ENCODE measurements at places on chromosomes 11 and 22.

DNA sequence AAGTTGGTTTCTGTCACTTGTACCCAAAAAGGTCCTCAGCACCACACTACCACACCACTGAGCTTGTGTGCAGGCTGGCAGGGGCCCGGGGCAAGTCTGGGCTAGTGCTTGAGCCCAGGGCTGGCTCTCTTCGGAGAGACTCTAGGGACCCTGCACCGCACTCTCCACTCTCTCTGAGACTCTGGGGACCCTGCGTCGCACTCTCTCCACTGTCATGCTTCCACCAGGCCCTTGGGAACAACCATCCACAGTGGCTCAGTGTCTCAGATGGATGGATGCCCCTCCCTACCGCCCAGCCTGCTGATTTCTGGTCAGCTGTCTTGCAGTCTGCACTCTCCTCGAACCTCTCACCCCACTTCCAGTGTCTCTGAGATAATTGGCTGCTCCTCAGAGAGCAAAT lies 2.0 kb upstream of the SBF1 start:
- no peak for DNase-seq

DNA sequence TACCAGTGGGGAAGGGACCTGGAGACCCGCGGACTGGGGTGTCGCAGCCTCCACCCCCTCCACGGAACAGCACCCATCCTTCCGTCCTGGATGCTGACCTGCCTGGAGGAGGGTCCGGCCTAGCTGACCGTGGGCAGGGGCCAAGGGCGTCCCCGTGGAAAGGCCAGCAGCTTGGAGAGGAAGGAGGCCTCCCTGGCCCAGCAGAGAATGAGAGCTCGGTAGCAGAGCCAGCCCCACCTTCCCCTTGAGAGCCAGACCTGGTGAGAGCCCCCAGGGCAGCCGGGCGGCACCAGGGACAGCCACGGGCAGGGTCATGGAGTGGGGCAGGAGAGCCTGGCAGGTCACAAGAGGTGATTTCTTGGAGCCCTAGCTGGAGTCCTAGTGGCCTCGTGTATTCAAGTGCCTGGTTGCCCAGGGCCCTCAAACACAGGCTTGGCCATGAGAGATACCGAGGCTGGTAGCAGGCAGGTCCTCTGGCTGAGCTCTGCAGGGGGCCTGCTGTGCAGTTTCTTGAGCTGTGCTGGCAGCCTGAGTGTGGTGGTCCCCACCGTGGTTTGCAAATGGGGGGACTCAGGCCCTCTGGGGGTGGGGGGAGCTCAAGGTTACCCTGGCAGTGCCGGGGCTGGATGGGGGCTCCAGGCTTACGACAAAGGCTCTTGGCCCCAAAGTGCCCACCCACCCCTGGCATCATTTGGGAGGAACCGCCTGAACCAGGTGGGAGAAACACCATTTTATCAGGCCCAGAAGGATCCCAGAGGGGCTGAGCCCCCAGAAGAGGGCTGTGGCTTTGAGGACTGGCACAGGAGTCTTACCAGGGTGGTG lies 7.6 kb downstream of the TSPAN32 start:
- DNase-seq: no peak

DNA sequence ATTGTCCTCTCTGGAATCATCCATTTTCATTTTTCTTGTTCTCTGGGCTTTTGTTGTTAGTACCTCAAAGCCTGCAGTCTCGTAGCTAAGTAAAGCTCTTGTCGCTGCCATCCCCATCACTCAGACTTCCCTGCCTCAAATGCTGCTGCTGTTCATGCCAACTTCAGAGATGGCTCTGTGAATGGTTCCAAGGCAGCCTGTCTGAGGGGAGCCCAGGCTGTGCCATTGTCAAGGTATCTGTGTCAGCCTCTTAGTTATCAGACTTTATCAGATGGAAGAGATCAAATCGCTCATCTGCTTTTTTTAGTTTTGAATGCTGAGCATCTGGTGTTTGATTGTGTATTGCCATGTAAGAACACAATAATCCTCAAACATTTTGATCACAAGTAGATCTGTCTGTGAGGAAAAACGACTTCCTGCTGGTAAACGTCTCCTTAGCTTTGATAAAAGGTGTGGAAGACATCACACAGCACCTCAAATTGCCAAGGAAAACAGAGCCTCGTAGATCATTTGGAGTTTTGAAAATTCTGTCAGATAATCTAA lies 304.2 kb upstream of the ZC3H12C start:
- no peak for DNase-seq

- no peak for DNase-seq
Measured at GRCh38 chr11:107821199-107821927, 37.2 kb downstream of the SLC35F2 start.

DNA sequence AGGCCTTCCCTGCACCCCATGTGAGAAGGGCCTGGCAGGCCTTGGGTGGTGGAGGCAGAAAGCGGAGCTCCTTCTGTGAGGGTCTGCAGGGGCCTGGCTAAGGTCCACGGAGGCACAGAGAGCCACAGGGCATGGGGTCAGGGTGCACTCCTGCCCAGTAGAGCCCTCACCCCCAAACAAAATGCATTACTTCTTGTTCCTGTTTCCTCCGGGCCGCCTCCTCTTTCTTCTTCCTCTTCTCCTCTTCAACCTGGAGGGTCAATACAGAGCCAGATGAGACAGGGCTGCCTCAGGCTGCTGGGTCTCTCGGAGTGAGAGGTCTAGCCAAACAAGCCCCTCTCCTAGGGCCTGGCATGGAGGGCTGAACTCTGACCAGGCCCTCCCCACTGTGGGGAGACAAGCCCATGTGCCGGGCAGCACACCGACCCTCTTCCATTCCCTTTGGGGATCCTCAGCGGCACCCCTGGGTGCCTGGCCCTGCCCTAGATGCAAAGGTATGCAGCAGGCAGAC lies 10.3 kb upstream of the NAP1L4 start:
- DNase-seq: no peak
